ENCODE measurements at places on chromosomes 3 and 15.

DNA sequence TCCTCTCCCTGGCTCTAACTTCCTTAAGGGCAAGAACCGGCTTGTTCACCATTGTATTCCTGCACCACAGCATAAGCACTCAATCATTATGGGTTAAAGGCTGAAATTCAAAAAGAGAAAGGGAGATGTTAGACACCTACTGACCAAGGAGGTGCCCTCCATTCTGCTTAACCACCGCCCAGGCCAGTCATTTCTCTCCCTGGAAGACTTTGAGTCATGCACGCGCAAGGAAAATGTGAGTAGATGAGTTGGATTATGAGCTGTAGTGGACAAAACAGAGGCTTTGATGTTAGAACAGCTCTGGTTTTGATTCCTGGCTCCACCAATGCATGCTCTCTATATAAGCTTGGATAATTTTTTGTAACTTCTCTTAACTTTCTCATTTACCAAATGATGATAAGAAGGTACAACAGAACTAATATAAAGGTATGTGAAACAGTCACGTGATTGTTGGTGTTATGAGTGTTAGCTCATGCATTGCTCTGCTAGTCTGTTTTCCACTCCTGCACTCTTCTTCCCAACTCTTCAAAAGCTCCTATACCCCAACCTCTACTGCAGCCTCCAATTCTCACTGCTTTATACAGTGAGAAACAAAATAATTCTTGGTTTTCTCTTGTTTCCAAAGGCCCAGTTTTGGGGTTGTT lies 148.4 kb upstream of the ATP11B start:
- no peak for DNase-seq

DNA sequence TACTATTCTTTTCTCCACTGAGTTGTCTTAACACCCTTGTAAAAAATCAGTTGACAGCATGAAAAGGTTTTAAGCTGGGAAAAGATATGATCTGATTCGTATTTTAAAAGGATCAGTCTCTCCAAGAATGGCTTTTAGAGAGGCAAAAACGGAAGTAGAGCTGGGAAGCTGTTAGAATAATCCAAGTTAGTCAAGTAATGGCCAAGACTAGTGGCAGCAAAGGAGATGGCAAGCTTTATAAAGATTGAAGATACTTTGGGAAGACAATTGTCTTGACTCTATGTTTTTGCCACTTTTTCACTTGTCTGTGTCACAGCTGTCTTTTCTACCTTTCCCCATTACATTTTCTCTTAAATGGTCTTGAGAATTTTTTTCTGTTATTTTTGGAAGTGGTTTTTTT lies 243.5 kb upstream of the MANF start:
- DNase-seq, result no peak

GRCh38 chr15:51924156-51925068 lies 47.2 kb downstream of the LEO1 start:
- no peak for DNase-seq

DNA sequence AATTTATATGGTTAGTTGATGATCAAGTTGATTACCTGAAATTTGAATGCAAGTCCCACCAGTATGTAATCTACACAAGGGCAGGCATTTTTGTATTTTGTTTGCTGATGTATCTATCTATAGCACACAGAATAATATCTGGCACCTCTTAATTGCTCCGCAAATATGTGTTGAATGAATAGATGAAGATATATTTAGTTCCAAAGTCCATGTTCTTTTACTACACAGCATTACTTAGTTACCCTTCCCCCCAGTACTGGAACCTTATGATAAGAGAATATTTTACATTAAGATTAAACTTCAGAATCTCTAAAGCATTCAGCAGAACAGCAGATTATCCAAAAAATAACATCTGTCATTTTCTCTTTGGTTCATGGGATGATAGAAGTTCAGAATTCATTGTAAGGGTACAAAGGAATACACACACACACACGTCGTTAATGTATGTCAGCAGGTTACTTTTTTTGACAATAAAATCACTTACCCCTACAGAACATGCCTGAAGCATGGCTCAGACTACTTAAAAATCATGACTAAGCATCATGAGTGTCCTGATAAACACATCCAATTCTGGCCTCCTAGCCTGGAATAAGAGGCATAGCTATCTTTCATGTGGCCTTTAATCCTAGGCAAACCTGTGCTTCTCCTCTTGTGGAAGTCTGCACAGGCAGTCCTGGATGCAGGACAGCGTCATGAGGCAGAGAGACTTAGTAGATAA lies 148.9 kb upstream of the TBC1D5 start:
- DNase-seq, result no peak

DNA sequence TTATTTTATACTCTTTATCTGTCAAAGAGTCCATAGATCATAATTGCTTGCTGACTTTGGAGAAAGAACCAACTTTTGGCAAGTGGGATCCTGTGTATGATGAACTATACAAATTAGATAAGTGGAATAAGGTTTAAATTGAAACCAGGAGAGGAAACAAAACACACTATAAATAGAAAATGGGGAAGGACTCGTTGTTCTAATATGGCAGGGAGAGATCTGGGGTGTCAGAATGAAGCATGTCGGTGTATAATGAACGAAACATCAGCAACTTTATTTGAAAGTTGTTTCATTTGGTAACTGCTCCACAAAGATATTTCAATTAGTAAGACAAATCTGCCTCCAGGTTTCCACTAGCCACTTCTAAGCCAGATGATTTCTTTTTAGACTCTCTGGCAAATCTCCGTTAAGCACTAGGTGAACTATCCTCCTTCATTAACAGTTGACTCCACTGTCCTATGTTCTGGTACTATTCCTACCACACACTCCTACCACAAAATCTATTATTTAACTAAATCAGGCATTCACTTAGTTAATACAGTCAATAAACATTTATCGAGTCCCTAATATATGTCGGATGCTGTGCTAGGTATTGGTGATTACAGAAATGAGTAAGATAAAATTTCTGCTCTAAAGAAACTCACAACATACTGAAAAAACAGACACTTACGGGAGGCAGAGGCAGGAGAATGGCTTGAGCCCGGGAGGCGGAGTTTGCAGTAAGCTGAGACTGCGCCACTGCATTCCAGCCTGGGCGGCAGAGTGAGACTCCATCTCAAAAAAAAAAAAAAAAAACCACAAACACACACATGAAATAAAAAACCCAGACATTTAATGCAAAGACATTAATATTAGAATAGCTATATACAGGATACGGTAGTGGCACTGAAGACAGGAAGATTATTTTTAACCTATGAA lies 20.1 kb downstream of the SLC15A2 start:
- no peak for DNase-seq

GRCh38 chr15:96058103-96058851 lies 272.2 kb upstream of the NR2F2 start:
- DNase-seq, result no peak

- no peak for DNase-seq
These were observed 11.5 kb downstream of the ALS2CL start for GRCh38 chr3:46681856-46682540.

GRCh38 chr3:196867155-196867506 lies 589 bp upstream of the SENP5 start:
- DNase-seq, result no peak

DNA sequence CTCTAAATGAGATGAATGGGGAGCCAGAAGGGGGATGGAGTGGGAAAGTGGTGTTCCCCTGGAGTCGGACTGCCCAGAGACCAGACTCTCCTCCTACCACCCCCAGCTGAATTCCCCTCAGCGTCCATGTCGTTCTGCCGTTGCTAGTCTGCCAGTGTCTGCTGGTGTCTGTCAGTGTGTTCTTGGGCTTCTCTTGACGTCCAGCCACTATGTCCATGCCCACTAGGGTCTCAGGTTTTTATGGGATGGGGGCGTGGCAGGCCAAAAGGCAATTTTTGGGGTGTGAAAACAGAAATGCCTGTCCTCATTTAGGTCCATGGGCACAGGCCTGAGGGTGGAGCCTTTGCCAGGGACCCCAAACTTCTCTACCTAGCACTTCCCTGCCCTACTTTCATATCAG lies 589.6 kb downstream of the IGSF11 start:
- DNase-seq, result no peak

DNA sequence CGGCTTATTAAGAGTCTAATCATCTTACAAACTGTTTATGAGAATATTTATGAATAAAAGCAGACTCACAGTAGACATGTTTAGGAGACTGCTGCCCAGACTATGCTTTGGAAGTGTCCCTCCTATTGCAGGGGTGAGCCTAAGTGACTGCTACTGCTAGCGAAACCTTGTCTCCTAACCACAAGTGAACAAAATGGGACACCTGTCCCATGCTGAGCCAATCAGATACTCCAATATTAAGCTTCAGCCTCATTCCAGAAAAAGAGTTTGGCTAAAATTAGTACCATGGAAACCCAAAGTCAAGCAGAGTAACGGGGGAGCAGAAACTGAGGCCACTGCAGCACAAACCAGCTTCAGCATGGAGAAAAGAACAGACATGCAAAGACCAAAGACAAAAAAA lies 4.6 kb downstream of the DENND6A start:
- DNase-seq, result no peak

DNA sequence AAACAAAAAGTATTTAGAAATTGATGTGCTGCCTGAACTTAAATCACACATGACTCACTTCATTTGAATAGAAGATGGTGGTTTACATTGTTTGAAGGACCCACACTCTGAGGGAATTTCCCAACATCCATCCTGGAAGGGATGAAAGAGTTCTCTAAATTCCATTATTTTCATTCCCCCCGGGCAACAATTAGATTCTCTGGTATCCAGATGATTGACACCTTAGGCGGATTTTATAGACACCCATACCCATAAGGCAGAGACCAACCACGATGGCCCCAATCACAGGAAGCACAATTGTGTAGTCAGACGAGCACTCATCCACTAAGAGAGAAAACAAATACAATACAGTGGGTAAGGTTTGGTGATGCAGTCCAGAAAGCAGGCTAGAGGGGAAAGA lies 24.6 kb upstream of the MCCC1 start:
- no peak for DNase-seq

DNA sequence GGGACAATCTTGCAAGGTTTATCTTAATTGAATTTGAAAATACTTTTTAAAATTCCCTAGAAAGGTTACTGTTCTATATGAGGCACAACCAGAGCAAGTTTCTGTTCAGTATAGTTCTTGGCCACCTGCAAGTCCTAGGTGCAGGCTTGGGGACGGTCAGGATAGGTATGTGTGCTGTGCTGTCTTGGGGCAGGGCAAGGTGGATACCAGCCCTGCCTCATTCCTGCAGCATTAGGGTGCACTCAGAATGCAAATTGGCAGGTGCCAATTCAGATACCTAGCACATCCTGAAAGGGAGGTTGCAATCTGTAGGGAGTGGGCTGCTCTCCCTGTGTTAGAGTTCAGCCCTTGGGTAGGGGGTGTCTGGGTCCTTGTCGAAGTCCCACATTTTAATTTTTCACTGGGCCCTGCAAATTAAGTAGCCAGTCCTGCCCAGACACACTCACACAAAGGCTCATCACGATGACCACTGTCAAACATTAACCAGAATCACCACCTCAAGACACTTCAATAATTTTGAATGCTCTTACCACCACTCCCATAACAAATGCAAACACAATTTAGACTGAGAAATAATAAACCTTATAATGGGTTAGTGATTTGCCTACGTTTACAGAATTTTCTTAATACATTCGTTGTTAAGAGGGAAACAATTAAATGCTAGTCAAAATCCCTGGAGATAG lies 838.0 kb upstream of the NR2F2 start:
- DNase-seq, result no peak

GRCh38 chr3:170689893-170690660 lies 104.2 kb upstream of the SLC7A14 start:
- DNase-seq, result no peak

DNA sequence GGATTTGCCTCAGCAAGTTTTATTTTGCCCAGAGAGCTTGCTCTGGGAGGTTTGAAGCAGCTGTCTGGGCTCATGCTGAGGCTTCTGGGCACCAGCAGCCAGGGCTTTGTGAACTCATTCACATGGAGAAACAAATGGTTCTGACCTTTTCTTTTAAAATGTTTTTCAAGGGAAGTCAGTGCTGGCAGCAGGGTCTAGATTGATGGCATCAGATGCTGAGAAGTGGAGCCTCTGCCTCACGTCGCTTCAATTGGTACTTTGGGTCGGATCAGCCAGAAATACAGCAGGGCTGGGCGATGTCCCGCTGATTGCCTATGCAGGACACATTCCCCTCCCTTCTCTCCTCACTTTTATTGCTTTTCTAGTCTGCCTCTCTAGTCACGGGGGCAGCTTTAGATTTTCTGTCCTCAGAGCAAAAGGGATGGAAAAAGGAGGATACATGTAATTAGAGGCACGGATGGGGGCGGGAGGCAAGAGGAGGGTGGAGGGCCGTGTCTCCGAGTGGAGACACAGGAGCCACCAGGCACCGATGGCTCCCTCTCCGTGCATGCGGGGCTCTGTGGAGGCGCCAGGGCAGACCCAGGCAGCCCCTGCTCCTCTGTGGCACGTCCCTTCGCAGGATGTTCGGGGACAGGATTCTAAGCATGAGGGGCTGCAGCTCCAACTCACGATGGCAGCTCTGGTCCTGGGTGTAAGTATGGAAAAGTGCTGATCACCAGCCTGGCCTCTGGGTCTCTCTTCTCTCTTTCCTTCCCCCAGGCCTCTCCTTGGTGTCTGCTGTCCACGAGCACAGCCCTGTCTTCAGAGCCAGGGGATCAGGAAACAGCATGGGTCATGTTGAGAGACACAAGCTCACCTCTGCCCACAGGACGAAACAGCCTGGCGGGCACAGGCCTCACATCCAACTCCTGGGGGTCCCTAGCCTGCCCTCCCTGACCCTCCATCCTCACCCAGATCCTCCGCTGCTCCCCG lies 116.1 kb downstream of the FAM43A start:
- DNase-seq, result no peak

- DNase-seq, result no peak
These were observed 57.7 kb downstream of the GASK1A start for GRCh38 chr3:43036621-43037423.

DNA sequence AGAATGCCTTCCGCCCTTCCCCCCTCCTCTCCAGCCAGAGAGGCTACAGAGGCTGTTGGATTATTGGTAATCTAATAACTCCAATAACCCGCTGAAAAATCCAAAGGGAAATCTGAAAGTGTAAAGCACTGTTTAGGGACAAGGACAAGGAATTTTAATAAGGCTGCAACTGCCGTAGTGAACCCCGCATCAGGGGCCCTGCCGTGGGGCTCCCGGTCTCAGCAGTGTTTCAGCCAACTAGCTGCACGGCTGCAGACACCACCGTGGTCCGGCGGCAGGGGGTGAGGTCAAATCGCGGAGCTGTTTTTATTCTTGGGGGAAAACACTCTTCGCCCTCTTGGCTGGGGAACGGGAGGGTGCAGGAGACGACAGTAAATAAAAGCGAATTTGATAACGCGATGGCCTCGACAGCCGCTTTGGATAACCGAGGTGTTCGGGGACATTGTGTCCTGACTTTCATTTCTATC lies 6.1 kb downstream of the BCL6 start:
- DNase-seq, result no peak

DNA sequence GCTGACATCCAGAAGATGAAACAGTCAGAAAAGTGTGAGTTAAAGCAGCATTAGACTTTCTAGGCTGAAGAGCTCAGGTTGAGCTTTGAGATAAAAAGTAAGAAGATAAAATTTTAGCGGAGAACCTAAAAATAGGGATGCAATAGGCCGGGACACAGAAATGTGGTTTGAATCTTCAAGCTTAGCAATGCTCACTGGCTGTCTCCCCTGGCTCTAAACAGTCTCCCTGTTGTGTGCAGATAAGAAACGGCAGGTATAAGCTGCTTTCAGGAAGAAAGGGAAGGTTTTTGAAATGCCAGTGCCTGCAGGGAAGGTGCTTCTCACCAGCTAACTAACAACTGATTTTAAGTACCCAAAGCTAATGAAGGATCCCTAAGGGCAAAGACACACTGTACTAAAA lies 718.7 kb upstream of the SGO1 start:
- no peak for DNase-seq

Data from fibroblast of skin of left biceps (primary cell).